ENCODE measurements at places on chromosomes 6 and 20.

- DNase-seq, result no peak
Measured at GRCh38 chr6:138526822-138527235, 27.5 kb upstream of the NHSL1 start.

- DNase-seq, result no peak
Measured at GRCh38 chr6:53824714-53825113, 29.9 kb downstream of the LRRC1 start.

DNA sequence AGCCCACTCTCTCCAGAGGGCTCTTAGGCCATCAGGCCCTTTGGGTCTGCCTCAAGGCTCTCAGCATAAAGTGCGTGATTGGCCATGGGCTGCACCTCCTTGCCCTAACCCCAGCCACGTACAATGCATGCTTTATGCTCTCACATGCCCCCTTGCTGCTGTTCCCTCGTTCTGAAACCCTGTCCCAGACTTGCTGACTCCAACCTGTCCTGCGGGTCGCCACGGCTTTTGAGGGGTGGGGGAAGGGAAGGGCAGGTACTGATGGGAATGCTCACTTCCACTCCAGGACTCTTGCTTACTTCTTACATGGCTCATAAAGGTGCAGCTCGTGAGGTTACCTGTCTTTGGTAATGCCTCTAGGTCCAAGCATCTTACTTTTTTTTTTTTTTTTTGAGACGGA lies 6.0 kb downstream of the ARMC12 start:
- no peak for DNase-seq

DNA sequence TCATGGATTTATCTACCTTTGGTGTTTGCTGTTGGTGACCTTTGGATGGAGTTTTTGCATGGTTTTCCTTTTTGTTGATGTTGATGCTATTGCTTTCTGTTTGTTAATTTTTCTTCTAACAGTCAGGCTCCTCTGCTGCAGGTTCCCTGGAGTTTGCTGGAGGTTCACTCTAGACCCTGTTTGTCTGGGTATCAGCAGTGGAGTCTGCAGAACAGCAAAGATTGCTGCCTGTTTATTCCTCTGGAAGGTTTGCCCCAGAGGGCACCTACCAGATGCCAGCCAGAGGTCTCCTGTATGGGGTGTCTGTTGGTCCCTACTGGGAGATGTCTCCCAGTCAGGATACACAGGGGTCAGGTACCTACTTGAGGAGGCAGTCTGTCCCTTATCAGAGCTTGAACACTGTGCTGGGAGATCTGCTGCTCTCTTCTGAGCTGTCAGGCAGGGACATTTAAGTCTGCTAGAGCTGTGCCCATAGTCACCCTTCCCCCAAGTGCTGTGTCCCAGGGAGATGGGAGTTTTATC lies 9.2 kb upstream of the ZNF337 start:
- DNase-seq, result no peak

GRCh38 chr6:15109338-15110090 lies 136.4 kb upstream of the JARID2 start:
- no peak for DNase-seq
